SJSA1 (cell line): ENCODE measurements at places on chromosomes 3 and 15. TPM values are rescaled to one million over a fixed set of nuclear protein-coding genes. Genes with fewer than 3 reads are reported as not detected.

TPM1 gene
- 1,245 and 1,667 TPM in 2 replicates for total RNA-seq

LMCD1 gene
- 6.0 and 15.6 TPM in 2 replicates for total RNA-seq

NPAP1 gene
- not detected in 2 replicates for total RNA-seq

DNA sequence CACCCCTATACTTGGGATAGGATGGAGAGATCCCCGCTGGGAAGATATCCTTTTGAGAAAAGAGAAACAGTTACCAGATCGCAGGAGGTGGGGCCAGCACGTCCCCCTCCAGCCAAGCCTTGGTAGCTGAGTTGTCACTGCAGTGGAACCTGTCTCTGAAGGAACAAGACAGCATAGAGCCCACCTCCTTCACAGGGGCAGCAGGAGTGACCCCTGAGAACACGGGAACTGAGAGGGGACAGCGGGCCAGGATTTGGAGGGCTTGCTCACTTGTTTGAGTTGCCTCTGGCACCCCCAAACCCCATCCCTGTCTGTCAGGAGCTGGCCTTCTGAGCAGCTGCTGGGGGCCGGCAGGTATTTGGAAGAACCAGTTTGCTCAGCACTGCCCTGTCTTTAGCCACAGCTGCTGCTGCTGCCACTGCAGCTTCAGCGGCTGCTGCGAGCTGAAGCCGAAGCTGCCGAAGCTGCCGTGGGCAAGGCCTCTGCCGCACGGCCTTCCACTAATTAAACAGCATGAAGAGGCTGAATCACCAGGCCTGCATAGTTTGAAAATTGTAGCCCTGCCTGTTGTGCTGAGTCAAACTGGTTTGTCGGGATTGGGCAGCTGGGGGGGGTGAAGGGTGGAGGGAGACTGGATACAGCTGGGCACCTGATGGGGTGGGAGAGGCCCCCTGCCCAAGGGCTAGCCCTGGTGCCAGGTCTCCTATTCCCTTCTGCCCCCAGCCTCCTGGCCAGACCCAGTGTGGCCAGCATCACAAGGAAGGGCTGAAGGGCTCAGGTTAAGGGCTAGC is 4.0 kb downstream of the EPHB3 start:
- DNase-seq = peak; percentile 58

DNA sequence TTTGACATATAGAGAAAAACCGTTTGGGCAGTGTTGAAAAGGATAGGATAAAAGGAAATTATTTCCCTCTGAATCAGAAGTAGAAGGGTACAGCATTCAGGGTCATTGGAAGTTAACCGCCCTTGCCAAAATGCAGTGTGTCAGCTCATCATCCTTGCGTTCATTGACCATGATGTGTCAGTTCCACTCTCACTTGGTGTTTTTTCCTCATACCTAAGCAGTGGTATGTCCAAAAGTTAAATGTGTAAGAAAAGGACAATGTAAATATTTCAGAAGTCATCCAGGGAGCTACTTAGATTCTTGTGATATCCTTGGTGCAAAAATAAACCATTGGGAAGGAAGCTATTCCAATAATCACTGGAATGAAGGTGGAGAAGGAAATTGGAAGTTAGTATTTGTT is 50.7 kb downstream of the MAP6D1 start:
- no peak for DNase-seq

- DNase-seq = no peak
These were observed 86.1 kb downstream of the PLCH1 start for GRCh38 chr3:155658671-155659261.

GRCh38 chr15:101694261-101694660 is 30.0 kb downstream of the TARS3 start:
- DNase-seq = no peak

DNA sequence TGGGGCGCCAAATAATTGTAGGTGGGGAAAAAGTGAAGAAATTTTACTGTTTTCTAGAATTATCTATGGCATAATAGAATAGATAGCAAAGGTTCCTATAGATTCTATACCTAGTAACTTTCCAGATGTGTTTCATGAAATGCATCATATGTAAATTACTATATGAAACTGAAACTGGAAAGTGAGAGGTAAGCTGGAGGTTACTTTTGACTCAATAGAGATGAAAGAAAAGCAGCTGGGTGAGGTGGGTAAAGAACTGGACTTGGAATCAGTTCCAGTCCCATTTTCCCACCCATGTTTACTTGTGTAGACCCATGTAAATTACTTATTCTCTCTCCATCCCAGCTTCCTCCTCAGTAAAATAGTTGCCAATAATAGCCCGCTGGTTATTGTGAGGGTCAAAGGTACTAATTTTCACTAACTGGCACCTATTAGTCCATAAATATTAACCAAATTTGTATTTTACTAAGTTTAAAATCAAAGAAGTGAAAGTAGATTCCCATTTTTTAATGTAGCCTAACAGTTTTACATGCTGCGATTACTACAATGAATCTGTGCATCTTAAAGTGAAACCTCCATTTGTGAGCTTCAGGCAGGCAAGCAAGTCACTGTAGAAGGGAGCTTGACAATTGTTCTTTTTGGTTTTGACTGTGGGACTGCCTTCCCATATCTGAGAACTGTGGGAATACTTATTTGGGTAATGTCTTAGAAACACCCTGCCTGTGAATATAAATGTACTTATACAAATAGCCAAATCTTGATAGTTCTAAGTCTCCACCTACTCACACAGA is 312.1 kb downstream of the SLC9A9 start:
- DNase-seq = no peak

DNA sequence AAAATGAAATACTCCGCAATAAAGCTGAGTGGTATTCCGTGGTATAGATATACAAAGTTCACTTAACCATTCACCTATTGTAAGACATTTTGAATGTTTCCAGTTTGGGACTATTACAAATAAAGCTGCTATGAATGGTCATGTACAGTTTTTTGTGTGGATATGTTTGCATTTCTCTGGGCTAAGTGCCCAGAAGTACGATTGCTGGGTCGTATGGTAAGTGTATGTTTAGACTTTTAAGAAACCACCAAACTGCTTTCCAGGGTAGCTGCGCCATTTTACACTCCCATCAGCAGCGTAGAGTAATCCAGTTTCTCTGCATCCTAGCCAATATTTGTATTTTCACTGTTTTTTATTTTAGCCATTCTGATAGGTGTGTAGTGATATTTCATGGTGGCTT is 208.4 kb upstream of the TLE3 start:
- no peak for DNase-seq

- DNase-seq = no peak
These were observed 62.0 kb downstream of the LEO1 start for GRCh38 chr15:51909584-51909983.
